AG08395 (cell line): ENCODE measurements at places on chromosomes 5 and 9.

- peak; percentile 23 for DNase-seq
These were observed 40.7 kb upstream of the S1PR3 start for GRCh38 chr9:88950341-88951154.

- peak; percentile 97 for DNase-seq
These were observed at the start of gene DENND1A for GRCh38 chr9:123929870-123930831. DENND1A (minus strand) TSS chr9:123930126; CDS start chr9:123929905, 221 bp downstream.

GRCh38 chr5:18546591-18546990 is 912.3 kb downstream of the TAF11L14 start:
- DNase-seq, result no peak

DNA sequence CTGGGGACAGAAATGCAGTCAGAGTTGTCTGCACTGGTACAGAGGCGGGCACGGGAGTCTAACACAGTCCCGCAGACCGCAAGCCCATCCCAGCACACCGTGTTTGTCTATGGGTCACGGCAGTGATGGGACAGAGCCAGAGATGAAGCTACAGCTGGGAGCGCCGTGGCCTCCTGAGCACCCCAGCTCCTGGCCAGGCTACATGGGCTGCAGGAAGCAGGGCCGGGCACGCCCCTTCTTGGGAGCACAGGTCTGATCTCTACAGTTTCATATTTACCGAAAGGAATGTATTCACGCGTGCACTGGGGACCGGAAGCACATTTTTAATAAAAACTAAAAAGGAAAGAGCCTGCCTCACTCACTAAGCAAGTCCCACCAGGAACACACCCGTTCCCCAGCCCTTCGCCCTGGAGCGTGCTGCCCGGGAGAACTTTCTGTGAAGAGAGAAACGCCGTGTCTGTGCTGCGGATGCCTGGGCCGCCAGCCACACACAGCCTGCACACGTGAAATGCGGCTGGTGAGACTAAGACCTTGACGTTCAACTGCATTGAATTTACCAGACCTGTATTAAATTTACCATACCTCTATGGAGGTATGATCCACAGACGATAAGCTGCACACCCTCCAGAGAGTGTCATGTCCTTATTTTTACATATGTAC is 81.1 kb downstream of the VAV2 start:
- DNase-seq, result no peak

DNA sequence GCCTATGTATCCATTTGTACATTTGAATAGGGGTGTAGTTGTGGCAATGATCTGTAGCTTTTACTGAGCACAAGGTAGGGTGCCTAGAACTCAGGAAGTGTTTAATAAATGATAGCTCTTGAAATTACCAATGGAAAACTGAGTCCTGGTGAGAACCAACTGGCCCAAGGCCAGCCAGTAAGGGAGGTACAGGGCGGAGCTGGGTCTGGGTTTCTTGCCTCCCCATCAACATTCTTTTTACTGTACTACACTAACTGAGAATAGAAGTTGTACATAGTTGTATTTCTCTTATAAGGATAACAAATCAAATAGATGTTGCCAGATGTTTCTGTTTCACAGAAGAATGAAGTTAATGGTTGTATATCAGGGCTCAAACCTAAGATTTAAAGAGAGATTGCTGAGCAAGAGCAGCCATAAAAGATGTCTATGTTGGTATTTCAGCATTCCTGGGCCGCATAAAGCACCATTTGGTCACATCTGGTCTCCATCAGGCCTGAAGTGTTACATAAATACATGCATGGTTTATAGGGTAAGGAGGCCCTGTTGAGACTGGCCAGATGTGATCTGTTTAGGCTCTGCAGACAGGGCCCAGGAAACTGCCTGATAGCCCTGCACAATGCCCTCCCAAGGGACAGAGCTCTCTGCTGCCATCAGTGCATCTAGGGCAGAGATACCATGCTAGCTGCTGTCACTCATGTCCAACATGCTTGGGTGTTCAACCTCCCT is 210.5 kb downstream of the NXNL2 start:
- peak; percentile 76 for DNase-seq

- no peak for DNase-seq
These were observed 153.8 kb downstream of the DROSHA start for GRCh38 chr5:31378136-31378535.

GRCh38 chr9:137970098-137970497 is 92.5 kb downstream of the CACNA1B start:
- DNase-seq, result no peak

- DNase-seq, result no peak
These were observed 91.9 kb upstream of the ATG10 start for GRCh38 chr5:81879936-81880335.

DNA sequence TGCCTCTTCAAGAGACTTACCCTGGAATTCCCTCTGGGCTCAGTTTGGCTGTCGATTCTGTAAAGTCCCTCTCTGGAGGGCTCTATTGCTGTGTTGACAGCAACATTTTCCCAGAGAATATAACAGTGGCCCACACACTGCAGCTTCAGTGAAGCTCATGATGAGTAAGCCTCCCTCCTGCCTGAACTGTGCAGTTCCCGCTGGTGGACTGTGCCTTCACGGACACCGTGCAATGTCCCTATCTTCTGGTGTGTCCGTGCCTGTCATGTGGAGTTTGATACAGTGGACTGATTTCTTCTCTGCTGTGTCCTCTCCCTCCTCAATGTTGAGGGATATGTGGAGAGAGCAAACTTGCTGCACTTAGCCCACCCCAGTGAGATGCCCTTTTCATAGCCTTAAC is 109.0 kb downstream of the NTRK2 start:
- DNase-seq, result no peak

DNA sequence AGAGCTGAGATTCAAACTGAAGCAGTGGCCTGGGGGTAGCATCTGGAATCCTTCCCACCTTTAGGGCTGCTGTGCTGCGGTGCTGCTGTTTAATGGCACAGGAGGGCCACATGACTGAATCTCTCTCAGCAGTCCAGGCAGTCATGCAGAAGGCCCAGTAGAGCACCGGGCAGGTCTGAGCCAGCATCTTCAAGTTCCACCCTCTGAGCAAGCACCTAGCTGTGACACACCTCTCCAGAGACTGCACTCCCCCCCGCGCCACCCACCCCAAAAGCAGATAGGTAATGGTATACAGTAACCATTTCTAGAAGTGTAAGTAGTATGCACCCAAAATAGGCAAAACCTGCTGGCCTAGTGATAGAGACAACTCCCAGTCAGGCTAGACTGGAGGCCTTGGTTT is 8.2 kb downstream of the IL4 start:
- no peak for DNase-seq

- DNase-seq, result no peak
These were observed 301.9 kb downstream of the CTNND2 start for GRCh38 chr5:11602298-11602697.

DNA sequence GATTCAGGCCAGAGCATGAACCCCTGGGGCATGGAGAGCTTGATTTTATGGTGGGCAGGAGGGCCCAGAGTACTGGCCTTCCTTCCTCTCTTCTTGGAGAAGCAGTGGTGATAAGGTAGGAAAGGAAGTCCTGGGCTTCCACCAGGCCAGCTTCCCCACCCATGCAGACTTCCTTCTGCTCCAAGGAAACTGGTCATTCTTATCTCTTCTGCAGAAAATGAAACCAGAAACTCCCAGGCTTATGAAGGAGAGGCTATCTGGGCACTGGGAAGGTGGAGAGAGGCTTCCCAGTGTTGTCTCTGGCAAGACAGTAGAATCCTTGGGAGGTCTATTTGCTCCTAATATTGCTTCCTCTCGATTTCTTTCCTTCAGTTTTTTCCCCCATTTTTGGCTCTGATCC is 110.5 kb upstream of the EQTN start:
- DNase-seq, result no peak

GRCh38 chr5:77643654-77644370 is 5.3 kb upstream of the OTP start:
- DNase-seq, result no peak

DNA sequence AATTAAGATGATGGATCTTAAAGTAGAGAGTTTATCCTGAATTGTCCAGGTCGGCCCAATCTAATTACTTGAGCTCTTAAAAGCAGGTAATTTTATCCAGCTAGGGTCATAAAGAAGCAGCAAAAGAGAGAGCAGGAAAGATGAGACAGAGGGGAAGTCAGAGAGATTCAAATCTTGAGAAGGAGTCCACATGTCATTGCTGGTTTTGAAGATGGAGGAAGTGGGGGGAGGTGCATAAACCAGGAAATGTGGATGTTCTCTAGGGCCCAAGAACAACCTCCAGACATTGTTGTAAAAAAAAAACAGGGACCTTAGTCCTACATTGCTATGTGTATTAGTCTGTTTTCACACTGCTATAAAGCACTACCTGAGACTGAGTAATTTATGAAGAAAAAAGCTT is 66.4 kb downstream of the SLCO4C1 start:
- DNase-seq, result no peak

DNA sequence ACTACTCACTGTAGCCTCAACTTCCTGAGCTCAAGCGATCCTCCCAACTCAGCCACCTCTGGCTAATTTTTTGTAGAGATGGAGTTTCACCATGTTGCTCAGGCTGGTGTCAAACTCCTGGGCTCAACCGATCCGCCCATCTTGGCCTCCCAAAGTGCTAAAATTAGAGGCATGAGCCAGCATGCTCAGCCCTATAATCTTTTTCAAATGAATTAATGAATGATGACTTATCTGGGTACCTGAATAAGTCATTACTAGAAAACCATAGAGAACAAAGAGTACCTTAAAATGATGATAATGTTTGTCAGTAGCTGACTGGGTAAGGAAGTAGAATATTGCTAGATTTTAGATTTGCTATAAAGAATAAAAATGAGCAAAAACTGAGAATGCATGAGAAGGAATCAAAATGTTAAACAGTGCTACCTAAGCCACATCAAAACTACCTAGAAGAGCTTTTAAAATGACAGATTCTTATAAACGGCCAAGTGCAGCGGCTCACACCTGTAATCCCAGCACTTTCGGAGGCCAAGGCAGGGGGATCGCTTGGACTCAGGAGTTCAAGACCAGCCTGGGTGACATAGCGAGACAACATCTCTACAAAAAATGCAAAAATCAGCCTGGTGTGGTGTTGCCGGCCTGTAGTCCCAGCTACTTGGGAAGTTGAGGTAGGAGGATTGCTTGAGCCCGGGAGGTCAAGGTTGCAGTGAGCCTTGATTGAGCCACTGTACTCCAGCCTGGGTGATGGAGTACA is 13.6 kb downstream of the FNBP1 start:
- DNase-seq, result no peak

GRCh38 chr5:93305984-93306383 is 275.0 kb downstream of the NR2F1-AS1 start:
- no peak for DNase-seq

- no peak for DNase-seq
These were observed 48.8 kb downstream of the FBXO4 start for GRCh38 chr5:41973887-41974286.

- DNase-seq, result no peak
These were observed 12.7 kb downstream of the NIPBL start for GRCh38 chr5:36889264-36889663.

DNA sequence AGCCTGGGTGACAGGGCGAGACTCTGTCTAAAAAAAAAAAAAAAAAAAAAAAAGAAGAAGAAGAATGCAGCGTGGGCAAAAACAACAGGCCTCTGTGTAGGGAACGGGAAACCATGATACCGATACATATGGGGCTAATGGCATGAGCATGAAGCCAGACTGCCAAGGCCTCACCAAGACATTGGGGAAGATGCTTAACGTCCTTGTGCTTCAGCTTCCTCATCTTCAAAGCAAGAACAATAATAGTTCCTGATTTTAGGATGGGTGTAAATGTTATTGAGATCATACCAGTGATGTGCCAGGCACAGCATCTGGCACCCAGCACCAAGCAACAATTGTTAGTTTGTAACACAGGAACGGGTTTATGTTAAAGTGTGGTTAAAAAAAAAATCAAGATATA is 51.4 kb downstream of the NEURL1B start:
- no peak for DNase-seq

DNA sequence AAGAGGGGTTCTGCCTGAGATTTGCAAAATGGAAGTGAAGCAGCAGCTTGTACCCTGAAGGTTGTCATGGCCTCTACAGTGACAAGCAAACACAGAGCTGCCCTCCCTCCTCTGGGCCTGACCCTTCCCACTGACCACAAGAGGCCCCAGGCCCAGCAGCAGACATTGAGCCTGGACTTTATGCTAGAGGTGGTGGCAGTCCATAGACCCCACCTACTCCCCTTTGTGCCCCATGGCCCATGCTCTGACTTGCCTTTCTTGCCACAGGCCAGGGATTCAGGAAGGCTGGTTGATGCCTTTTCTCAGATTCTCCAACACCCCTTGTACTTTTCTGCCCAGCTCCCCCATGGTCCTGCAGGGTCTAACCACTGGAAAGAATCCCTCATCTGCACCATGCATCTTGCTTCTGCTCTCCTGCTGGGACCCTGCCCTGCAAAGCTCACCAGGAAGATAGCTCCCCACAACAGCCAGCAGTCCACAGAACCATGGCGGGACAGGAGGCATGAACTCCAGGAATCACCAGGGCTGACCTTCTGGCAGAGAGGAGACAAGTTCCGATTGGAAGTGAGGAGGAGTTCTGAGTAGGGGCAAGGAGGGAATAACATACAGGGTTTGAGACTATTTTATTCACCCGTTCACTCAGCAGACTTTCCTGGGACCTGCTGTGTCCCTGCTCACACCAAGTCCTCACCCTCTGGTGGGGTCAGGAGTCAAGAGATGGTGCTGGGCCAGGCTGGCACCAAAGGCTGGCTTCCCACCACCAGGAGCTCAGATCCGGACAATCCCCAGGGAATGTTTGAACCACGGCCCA is 263.8 kb downstream of the SYK start:
- no peak for DNase-seq

- no peak for DNase-seq
These were observed 5.7 kb downstream of the SRP19 start for GRCh38 chr5:112866739-112867138.
